ENCODE measurements at places on chromosomes 3 and 15.

DNA sequence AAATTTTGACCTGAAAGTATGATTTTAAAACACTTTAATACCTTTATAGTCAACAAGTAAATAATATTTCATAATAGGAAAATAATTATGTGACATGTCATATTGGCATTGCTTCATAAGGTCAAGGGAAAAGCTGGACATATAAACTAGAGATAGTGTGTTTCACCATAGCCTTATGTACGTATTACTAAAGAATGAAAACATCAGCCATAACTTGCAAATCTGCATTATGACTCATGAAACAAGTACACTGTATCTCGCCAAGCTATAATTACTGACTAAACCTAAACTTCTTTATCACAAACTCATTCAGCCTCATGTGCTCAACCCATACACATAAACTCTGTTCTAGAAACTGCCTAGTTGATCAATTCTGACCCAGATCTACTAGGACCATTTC is 950.1 kb downstream of the FHIT start:
- DNase-seq: no peak

DNA sequence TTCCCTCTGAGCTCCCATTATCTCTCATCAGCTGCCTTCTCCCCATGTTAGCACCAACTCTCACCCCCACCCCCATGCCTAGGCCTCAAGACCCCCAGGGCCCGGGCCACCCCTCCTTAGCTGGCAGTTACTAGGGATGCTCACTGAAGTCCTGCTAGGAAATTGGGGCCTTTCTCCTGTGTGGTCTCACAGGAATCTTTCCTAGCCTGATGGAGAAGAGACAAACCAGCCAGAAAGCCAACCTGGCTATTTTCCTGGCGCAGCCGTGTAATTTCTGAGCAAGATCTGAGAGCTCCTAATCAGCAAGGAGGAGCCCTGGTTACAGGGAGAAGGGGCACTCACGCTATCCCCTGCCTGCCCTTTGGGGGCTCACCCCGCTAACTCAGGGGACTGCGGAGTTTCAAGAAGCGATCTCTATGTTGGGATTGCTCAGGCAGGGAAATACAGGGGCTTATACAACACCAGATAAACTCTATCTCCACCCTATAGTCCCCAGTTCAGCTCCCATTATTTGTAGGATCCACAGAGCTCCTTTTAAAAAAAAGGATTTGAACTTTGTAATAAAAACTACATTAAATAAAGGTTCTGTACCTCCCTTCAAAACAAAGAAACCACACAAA is 25.2 kb downstream of the NR2F2 start:
- DNase-seq: no peak

DNA sequence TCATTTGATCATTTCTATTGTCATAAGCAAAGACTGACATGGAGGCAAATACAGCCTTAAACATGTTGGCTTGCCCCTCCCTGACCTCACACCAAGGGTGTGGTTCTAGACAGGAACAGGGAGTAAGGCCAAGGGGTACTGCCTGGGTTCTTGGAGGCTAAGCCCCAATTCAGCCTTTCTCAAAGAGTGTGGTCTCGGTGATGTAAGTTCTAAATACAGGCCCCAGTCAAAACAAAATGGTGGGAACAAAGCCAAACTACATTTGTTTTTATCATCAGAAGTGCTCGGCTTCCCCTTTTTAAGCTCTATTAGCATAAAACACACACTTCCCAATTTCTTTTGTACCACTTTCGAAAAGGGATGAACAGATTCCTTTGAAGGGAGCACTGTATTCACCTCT is 129.5 kb downstream of the ATP8B4 start:
- no peak for DNase-seq

- DNase-seq: no peak
Observed at GRCh38 chr15:38050529-38051448, 116.3 kb downstream of the TMCO5A start.

DNA sequence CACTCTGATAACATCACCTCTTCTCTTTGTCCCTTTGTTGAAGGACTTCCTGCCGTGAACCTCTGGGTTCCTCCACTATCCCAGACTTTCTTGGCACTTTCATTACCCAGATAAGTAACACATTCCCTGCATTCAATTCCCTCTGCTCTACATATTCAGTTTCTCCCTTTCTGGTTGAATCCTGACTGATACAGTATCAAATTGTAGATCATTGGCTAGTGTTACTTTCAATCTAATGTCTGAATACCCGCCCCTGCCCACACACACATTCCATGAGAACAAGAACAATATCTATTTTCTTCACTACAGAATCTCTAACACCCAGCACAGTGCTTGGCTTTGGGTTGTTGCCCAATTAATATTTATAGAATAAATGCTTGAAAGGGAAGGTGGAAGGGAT is 163.5 kb downstream of the ABHD5 start:
- DNase-seq: no peak

- no peak for DNase-seq
Observed at GRCh38 chr3:119240101-119240590, 532 bp downstream of the B4GALT4 start.

Data from WERI-Rb-1 (cell line).